Activated naive CD8-positive, alpha-beta T cell treated with anti-CD3 and anti-CD28 coated beads for 36 hours (primary cell): ENCODE measurements at places on chromosomes 2 and 18. TPM values are rescaled to one million over a fixed set of nuclear protein-coding genes. Genes with fewer than 3 reads are reported as not detected.

Gene CFAP221
- not detected for total RNA-seq

Gene KANSL1L
- 3.7 TPM for total RNA-seq

Gene MAPK4
- total RNA-seq, result not detected

Gene CENPO
- total RNA-seq, result 52.2 TPM
